Fibroblast of skin of abdomen (primary cell): ENCODE measurements at places on chromosomes 1 and 21.
A peak's percentile ranks its signal among the peaks of the same experiment; 100 is the strongest.

DNA sequence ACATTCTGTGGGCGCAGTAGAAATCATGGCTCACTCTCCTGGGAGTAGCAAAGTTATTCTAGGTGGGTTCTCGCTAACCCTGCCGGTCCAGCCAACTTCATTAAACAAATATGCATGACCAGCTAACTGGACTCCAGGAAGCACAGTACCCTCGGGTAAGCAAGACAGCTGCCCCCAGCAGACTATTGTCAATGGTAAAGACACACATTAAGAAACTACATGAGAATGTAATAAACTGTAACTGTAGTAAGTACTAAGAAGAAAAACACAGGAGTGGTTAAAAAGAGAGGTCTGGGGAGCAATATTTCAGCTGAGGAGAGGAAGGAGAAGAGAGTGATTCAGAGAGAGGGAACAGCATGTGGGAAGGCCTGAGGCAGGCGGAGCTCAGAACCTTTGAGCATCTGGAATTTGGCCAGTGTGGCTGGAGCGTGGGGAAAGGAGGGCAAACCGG, 7.4 kb downstream of the SLC2A5 start:
- no peak for DNase-seq

- DNase-seq, result no peak
These were observed 2.3 kb upstream of the OPTC start for GRCh38 chr1:203491664-203492063.

GRCh38 chr1:199356561-199356960, 670.9 kb upstream of the NR5A2 start:
- no peak for DNase-seq

GRCh38 chr1:57489358-57490036, 65.6 kb upstream of the DAB1 start:
- DNase-seq, result peak; percentile 84

- DNase-seq, result peak; percentile 54
These were observed 328.4 kb downstream of the ZP4 start for GRCh38 chr1:237562242-237562823.

DNA sequence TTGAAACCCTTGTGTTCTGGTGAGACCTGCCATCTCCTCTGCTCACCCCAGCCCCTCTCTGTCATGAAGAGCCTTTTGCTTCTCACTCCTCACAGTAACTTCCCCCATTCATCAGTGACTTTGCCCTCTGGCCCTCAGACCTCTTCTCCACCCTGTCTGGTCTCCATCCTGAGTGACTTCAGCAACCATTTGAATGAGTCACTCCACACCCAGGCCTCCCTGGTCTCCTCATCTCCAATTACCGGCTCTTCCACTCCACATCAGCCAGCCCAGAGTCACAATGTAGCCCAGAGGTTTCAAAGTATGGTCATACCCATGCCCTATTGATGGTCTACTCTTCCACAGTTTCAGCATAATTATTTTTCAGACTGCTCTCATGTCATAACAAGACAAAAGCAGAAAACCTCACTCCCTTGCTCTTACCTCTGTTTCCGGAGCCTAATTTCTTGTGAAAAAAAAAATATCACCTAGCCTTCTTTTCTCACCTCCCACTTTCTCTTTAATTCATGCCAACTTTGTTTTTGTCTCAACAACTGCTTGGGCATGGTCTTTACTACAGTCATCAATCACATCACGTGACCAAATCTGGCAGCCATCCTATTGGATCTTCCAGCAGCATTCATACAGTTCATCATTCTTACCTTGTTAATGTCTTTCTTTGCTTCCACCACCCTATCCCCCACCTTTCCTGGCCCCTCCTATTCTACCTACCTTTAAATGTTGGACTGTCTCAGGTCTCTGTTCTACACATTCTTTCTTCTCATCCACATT, 35.6 kb upstream of the NEK7 start:
- DNase-seq, result peak; percentile 97

GRCh38 chr1:230797942-230798365, 50.8 kb downstream of the CAPN9 start:
- DNase-seq, result peak; percentile 77

DNA sequence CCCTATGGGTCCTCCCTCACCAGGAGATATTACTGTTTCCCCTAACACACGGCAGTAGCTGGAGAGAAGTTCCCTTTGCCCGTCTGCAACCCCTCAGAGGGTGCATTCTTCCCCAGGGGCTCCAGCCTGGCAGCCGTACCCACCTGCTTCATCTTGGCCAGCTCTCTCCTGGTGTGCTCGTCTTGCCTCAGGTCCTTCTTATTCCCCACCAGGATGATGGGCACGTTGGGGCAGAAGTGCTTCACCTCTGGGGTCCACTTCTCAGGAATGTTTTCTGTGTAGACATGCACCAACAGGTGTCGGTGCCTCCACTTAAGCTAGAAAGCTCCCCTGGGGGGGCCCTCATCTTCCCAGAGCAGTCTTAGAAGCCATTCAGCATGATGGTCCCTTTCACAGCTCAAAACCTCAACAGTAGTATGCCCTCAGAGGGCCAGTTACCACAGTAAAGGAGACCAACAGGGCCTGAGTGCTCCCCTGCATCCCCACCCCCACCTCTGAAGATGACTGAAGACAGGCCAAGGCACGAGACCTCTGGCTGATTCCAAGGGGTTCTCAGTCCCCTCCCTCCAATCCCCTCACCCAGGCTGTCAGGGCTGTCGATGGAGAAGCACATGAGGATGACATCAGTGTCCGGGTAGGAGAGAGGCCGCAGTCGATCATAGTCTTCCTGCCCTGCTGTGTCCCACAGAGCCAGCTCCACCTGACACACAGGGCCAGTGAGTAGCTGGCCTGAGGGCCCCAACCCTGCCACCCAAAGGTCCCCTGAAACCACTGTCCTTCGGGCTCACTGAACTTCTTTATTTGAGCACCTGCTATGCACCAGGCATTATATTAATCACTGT, 4.3 kb downstream of the RHOC start:
- no peak for DNase-seq

GRCh38 chr1:6282577-6283270, 21.8 kb upstream of the GPR153 start:
- no peak for DNase-seq

GRCh38 chr1:226635456-226635941, 86.9 kb downstream of the STUM start:
- DNase-seq, result no peak

GRCh38 chr21:41931041-41931451, 22.8 kb downstream of the C2CD2 start:
- no peak for DNase-seq

GRCh38 chr21:39483917-39484316, 32.1 kb downstream of the SH3BGR start:
- peak; percentile 53 for DNase-seq

DNA sequence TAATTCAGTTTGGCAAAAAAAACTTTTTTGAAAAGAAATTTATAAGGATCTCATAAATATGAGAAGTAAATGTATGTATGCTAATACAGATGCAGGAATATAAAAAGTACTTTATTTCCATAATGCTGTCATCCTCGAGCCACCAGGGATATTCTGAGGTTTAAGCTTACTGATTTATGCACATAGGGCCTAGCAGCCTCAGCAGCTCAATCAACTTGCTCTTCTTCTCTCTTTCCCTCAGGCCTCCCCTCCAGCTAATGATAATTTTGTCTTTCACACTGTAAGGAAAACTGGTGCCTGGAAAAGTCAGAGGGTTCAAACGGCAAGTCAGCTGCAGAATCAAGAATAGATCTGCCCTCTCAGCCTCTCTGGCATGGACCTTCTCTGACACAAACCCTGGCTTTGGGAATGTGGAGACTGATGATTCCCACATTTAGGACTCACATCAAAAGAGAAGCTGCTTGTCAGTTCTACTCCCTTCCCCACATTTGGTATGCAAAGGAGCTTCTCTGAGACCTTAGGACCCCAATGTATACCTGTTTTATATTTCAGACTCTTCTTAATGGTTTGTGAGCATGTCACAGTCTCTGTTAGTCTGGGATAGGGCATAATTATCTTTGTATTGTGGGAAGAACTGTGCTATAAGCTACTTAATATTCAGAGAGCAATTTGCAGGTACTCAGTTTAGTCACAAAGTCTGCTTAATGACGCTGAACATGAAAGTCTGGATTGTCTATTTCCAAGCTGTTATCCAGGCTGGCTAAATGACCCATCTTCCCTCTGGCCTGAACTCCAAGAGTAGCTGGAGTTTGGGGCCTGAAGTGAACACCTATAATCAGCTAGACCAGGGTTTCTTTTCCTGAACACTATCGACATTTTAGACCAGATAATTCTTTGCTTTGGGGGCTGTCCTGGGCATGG, 52.1 kb upstream of the DIPK1A start:
- no peak for DNase-seq
